ENCODE measurements at places on chromosomes 2 and 18.

DNA sequence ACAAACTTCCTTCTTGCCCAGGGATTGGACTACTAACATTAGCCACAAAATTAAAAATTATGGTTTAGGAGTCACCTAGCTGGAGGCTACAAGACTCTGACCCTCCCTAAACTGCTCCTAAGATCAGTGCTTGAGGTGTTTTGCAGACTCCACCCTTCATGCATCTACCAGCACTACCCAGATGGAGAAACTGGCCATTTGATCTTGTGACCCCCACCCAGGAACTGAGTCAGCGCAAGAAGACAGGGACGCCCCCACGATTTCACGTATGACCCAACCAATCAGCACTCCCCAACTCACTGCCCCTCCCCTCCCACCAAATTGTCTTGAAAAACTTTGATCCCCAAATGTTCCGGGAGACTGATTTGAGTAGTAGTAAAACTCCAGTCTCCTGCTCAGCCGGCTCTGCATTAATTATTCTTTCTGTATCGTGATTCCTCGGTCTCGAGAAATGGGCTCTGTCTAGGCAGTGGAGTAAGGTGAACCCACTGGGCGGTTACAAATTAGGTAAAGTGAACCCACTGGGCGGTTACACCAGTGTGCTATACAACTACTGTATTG is 40.1 kb upstream of the CCDC88A start:
- no peak for DNase-seq

- no peak for DNase-seq
Observed at GRCh38 chr2:162967147-162967546, 128.6 kb upstream of the KCNH7 start.

GRCh38 chr2:201883606-201884369 is 77.5 kb downstream of the CDK15 start:
- no peak for DNase-seq

DNA sequence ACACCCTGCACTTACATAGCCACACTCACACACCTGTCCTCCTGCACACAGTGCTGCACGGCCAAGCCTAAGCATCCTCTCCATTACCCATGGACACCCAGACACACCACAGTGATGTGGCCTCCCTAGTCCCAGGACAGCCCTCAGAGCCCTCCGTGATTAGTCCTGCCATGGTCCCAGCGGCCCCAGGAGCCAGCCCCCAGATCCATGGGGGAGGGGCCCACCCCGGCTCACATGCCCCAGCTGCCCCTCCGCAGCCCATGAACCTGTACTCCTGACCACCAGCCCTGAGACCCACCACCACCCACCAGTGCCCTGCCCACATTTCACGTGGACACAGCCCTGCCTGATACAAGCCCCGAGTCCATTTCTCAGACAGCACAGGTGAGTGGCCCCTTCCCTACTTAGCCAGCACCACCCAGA is 8.1 kb upstream of the DUSP2 start:
- DNase-seq, result no peak

DNA sequence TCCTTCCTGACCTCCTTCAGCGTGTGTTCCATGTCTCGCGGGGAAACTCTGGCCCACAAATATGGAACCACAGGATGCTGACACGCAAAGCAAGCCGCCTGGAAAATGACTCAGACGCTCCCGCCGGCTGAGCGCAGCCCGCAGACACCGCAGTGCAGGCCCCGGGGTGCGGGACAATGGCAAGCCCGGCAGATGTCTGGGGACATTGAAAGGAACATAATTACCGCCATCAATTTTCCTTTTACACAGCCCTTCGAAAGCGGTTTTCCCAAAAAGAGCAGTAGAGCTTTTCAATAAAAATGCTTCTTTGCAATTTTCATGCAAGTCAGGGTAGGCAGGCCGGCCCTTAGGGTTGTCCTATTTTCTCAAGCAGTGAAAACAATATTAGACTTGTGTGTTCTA is 159.2 kb upstream of the SH3BP4 start:
- DNase-seq, result no peak

- DNase-seq, result no peak
Observed at GRCh38 chr2:230957756-230958391, 32.8 kb upstream of the GPR55 start.

GRCh38 chr2:19722531-19722971 is 179.2 kb downstream of the TTC32 start:
- no peak for DNase-seq

GRCh38 chr2:221573430-221574230 is 1.5 kb upstream of the EPHA4 start:
- DNase-seq, result peak; percentile 67

GRCh38 chr2:74740741-74741431 is 86.8 kb downstream of the SEMA4F start:
- DNase-seq, result no peak

GRCh38 chr18:58991167-58991798 is 126.6 kb downstream of the ZNF532 start:
- DNase-seq, result no peak

DNA sequence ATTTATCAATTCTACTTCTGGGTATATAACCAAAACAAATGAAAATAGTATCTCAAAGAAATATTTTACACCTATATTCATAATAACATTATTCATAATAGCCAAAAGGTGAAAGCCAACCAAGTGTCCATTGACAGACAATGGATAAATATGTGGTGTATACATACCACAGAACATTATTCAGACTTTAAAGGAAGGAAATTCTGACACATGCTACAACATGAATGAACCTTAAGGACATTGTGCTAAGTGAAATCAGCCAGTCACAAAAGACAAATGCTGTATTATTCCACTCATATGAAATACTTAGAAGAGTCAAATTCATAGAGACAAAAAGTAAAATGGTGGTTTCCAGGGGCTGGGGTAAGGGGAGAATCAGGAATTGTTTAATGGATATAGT is 370.5 kb upstream of the CHAC2 start:
- no peak for DNase-seq

- DNase-seq, result no peak
Observed at GRCh38 chr2:210556329-210556980, at the start of gene CPS1. Gene CPS1 (plus strand): TSS chr2:210556599. CDS start chr2:210556734, 135 bp downstream.

DNA sequence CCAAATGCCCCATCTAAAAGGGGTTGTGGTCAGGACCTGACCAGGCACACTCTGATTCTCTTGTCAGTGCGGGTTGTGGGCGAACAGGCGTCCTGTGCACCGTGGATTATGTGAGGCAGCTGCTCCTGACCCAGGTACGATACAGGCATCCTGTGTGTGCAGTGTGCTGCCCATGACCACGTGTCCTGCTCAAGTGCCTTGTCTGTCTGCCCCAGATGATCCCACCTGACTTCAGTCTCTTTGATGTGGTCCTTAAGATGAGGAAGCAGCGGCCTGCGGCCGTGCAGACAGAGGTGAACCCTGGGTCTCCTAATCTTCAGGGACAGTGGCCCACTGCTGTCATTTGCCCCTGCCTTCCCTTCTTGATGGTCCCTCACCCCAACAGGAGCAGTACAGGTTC is 14.6 kb downstream of the PTPN18 start:
- DNase-seq, result no peak

GRCh38 chr2:151947813-151948165 is 119.6 kb upstream of the ARL5A start:
- DNase-seq, result no peak

GRCh38 chr2:101307950-101308431 is 510 bp downstream of the RNF149 start:
- no peak for DNase-seq

DNA sequence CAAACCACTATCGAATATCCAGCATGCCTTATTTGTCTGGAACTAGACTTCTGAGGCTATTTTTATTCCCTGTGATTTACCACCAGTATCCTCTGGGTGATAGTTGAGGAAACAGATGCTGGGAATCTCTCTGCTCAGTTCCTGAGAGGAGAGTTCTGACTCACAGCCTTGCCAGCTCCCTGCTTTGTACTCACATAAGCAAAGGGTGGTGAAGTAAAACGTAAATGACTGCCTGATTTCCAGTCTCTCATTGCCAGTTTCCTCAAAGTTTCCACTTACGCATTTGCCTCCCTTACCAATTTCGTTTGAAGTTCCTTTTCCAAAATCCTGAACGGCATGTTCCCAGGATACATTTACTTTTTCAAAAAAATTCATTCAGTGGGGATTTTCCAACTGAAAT is 69.2 kb upstream of the HNRNPA3 start:
- DNase-seq, result no peak

- no peak for DNase-seq
Observed at GRCh38 chr2:188518381-188518780, 226.7 kb downstream of the GULP1 start.

DNA sequence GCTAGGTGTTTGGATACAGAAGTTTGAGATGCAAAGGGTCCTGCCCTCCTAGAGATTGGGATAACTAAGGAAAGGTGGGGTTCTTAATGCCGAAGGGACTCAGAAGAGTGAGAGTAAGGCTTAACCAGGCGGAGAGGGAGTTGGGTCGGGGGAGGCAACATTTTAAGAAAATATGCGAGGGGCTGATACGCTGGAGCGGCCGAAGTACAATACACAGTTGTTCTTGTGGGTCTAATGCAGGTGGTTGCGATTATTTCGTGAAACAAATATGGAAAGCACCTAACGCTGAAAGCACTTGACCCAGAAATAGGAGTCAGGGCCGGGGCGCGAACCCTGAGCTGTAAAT is 344 bp upstream of the MRPL33 start:
- no peak for DNase-seq

GRCh38 chr2:79972661-79973060 is 331.9 kb downstream of the LRRTM1 start:
- no peak for DNase-seq

- DNase-seq, result no peak
Observed at GRCh38 chr2:2571301-2572150, 240.5 kb upstream of the MYT1L start.

- no peak for DNase-seq
Observed at GRCh38 chr2:68487773-68488355, 20.5 kb downstream of the APLF start.

DNA sequence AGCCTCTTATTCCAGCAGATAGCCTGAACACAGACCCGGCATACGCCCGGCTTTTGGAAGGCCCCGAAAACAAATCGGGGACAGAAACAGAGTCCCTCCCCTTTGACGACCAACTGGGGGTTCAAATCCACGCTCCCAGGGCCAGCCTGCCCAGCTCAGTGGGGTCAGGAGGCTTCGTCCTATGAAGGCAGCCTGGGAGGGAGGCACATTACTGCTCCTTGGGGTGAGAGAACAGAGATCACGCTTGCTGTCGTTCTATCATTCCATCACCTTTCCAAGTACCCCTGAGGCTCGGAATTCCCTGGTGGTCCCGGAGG is 208.8 kb upstream of the SALL3 start:
- no peak for DNase-seq

- no peak for DNase-seq
Observed at GRCh38 chr2:1656326-1656960, 87.9 kb downstream of the PXDN start.

DNA sequence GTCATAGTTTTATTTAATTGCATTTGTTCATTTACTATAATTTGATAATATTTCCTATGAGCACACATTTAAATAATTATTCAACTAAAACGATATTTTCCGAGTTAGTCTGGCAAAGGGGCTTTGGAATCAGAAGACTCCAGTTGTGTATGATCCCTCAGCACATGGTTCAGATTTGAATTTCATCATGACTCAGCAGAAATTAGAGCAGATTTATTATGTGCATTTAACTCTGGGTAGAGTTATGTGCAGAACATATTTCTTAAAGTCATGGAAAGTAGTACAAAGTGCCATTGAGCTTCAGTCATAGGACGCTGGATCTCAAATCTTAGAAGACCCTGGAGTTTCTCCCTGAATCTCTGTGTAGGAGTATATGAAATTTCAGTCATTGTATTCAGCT is 106.7 kb downstream of the ADCYAP1 start:
- DNase-seq, result no peak

DNA sequence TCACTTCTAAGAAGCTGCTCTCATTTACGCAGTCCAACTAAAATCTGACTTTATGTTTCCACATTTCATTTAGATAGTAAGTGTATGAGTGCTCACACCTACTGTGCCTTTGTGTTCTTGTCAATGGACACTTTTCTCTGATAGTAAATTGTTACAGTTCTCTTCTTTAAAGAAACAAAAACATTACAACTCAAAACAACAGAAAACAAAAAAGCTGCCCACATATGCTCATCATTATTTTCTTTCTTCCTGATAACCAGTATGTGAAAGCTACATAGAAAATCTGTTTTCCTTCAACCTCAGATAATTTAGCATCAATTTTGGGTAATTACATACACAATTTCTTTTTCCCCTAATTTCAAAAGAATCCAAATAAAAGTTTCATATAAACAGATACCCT is 1247.8 kb upstream of the NXPH2 start:
- DNase-seq, result no peak

DNA sequence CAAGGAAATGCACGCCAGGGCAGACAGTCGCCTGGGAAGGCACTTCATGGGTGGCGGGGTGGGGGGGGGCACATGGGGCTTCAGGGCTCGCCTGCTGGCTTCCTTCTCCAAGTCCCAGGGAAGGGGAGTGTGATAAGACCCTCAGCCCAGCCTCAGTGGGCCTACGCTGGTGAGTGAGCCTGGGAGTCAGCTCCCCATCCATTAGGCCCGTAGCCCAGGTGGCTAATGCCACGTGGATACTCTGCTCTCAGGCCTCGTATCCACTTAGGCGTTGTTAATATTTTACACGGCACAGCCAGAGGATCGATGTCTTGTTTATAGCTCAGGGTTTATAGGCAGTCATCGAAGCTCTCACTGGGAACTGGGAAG is 47.1 kb downstream of the KCNIP3 start:
- no peak for DNase-seq

DNA sequence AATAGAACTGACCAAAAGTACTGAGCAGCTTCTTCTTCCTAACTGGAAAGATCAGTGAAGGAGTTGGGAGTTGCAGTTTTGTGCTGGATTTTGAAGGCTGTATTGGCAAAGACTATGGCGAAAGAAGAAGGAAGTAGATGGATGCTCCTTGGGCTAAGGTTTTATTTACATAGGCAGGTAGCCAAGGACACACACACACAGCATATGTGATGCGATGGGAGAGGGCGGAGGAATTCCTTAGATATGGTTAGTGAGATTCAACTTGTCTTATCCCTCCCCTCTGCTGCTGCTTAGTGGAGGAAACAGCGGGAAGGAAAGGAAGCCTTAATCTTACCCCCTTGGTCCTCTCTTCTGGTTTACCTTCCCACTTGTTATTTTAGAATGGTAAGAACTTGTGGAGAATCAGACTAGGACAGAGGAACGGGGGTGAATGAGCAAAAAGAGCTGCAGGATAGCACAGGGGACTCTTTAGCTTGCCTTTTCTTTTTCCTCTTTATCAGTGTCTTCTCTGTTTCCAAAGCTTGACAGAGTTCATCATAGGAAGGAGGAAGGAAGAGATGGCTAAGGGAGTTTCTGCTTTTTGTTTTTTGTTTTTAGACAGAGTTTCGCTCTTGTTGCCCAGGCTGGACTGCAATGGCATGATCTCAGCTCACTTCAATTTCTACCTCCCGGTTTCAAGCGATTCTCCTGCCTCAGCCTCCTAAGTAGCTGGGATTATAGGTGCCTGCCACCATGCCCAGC is 87.9 kb downstream of the OSBPL6 start:
- no peak for DNase-seq

DNA sequence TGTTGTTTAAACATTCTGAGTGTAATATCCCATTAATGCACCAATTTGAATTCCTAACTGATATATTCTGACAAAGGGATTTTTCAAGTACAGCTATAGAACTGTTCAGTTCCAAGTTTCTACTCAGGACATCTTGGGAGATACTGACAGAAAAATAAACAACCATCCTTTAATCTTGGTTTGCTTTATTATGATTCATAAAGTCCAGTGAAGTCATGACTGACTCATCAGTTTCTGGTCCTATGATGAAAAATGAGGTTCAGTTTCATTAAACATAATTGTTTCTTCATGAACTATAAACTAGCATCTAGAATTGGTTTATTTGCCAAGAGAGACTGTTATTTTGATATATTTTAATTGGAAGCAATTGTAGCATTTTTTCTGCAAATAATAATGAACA is 896.2 kb downstream of the CCDC85A start:
- DNase-seq, result no peak

Data from activated naive CD4-positive, alpha-beta T cell (primary cell).